ENCODE measurements at places on chromosomes 12 and 14. TPM values are rescaled to one million over a fixed set of nuclear protein-coding genes. Genes with fewer than 3 reads are reported as not detected.

GRCh38 chr14:52355016-52355431 lies 40.9 kb downstream of the PTGER2 start:
- DNase-seq = no peak

DNA sequence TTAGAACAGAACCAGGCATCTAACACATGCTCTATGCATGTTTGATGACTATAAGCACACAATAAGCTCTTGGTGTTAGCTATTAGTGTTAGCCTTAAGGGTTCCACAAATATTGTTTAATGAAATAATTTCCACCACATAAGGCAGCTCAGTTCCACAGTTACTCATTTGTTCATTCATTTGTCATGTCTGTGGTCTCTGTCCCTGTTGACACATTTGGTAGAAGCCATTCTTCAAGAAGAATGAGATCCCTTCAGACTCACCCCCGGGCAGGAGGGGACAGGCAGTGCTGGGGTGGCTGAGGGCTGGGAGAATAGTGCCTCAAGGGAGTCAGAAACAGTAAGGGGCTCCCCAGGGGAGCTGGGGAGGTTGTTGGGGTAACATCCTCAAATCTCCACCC lies 3.7 kb upstream of the FAIM2 start:
- no peak for DNase-seq

- no peak for DNase-seq
Measured at GRCh38 chr14:45201905-45202304, 51.1 kb downstream of the MIS18BP1 start.

- DNase-seq = no peak
Measured at GRCh38 chr12:48716168-48716492, 377 bp downstream of the CCNT1 start.

Gene MYO1A
- total RNA-seq = 867 TPM

GRCh38 chr14:105309371-105309770 lies 5.2 kb upstream of the PACS2 start:
- DNase-seq = no peak
